ENCODE measurements at places on chromosomes 7 and 10.

- no peak for DNase-seq
Observed at GRCh38 chr7:82172881-82173280, 270.7 kb downstream of the CACNA2D1 start.

DNA sequence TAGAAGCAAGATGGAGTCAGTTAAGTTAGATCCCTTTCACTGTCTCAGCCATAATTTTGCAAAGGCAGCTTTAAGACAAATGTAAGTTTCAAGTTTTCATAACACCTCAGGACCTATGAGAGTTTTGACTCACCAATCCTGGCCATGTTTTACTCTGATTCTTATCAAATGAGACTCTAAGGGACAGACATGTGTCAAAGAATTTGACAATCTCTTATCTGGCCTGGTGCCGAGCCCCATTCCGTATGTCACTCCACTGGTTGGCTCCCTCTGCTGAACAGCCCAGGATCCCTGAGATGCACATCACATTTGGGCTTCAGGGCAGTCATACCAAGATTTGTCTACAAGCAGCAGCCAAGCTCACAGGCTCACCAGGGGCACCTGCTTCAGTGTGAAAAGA, 187.6 kb upstream of the STK17A start:
- DNase-seq = no peak

DNA sequence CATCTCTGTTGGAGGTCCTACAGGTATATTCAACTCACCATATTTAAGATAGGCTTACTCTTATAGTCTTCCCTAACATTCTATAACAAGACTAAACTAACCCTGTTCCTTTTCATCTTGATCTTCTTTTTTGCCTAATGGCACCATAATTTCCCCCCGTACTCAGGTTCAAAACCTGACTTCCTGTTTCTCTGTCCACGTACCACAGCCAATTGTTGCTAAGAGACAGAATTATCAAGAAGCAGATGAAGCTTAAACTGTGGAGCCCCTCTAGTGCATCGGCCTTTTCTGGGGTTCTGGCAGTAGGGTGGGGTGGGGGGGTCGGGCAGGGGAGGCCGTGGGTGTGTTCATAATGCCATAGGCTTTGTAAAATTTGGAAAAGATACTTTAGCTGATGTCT, 109.2 kb downstream of the EVX1 start:
- DNase-seq = no peak

DNA sequence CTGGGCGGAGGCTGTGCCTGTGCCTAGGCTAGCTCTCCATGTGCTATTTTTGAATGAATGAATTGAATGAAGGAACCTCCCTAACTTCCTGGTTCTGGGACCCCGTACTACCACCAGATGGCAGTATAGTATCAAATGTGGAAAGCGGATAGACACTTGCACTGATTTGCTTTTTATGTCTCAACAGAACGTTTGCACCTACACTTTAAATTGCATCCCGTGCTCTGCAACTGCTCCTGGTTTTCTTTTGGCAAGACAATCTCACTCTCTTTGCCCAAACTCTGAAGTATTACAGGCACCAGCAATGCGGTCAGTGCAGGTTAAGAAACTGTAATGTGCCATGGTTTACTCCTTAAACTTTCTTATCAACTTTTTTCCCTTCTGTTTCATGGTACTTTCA, 6.5 kb downstream of the FZD8 start:
- DNase-seq = peak; percentile 75

DNA sequence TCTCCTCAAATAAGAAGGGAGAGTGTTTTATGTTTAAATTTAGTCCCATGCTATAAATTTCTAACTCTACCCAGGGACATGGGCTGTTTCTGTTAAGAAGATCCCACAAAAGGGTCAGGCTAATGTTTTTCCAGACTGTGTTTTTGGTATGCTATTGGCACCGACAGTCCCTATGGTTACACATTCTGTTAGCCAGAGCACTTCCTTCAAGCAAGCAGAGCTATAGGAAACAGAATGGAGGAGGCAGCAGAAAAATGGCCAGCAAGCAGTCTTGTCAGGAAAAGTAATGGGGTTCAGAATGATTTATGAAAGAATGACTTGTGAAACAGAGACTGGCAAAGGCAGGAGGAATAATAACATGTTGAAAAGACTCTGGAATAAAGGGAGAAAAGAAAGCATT, 44.8 kb upstream of the PHYHIPL start:
- no peak for DNase-seq

- peak; percentile 10 for DNase-seq
Observed at GRCh38 chr7:25965405-25966123, 186.4 kb upstream of the NFE2L3 start.

DNA sequence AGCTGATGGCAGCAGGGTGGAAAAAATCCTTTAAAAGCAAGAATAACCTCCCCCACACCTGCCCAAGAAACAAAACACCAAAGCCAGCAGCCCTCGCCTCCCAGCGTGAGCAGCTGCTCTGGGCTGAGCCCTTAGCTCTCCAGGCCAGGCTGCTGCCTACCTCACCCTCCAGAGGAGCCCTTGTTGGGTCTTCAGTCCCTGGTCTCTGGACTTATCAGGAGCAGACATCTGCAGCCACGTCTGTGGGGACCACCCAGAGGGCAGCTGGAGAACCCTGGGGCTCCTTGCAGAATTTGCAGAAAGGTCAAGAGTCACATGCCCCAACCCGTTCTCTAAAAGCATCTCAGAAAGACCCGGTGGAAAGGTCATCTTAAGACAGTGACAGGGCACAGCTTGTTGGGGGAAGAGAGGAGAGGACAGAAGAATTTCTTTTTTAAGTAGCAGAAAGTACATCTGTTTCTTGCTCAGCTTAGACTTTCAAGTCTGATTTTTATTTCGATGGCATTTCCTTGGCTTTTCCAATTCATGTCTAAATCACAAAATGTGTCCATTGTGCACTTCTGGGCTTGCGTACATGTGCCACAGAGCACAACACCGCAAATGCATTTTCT, 425.7 kb upstream of the NFE2L3 start:
- peak; percentile 28 for DNase-seq

DNA sequence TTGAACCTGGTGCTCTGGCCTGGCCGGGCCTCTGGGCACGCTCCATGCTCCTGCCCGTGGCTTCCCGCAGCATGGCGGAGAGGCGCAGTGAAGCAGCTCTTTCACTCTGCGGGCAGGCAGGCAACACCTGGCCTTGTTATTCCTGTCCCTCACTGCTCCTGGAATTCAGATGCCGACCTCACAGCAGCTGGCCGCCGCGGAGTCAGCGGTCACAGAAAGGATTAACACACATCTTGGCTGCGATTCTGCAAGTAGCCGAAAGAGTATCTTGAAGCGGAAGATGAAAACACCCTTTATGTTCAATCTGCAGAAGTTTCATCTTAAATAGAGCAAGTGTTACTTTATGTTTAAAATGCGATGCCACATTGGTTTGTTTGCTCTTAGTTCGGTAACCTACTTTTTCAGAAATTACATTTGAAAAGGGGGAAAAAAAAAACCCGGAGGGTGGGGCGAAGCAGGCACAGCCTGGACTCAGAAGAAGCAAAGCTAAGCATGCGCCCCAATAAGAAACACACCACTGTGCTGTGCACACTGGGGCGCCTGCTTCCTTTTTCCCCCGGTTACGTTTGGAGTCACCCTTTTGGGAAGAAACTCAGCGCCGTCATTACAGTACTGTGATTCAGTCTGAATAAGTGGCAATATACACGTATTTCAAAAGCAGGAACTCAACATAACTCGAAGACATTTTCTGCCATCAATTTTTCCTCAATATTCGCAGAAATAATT, 42.3 kb downstream of the BRI3 start:
- DNase-seq = peak; percentile 59

- DNase-seq = no peak
Observed at GRCh38 chr7:146136357-146136875, 19.8 kb downstream of the CNTNAP2 start.

DNA sequence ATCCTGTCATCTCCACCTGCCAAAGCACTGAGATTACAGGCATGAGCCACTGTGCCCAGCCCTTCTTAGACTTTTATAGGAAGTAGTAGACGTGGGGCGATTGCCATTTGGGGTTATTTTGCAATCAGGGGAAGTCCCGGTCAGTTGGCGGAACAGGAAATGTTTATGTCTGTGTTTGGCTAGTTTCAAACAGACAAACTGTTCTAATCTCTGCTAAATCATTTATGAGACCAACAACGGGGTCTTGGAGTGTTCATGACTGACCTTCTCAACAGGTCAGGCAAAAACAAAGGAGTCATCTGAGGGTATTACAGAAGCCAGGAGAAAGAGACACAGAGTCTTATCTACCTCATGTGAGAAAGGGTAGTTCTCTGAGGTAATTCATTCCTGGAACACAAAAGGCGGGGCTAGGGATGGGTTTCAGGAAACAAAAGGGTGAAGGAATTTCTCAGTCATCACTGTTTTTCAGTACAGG, 6.6 kb upstream of the TPK1 start:
- DNase-seq = no peak

GRCh38 chr10:42961796-42962109, 115.1 kb upstream of the RET start:
- no peak for DNase-seq

DNA sequence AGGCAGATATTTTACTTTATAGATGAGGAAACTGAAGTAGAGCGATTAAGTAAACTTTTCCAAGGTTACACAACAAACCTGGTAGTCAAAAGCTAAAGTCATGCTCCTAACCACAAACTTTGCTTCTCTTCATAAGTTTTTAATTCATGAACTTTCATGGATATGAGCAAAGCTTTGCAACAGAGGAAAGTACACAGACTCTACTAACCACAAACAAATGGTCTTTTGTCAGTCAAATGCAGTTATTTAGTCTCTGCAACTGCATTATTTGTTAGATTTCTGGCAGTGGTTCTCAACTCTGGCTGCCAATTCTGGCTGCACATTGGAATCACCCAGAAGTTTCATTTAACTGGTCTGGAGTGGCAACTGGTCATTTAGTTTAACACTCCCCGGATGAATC, 140.6 kb upstream of the TMEM168 start:
- peak; percentile 78 for DNase-seq

- peak; percentile 45 for DNase-seq
Observed at GRCh38 chr10:121772884-121773283, 154.9 kb downstream of the ATE1 start.

DNA sequence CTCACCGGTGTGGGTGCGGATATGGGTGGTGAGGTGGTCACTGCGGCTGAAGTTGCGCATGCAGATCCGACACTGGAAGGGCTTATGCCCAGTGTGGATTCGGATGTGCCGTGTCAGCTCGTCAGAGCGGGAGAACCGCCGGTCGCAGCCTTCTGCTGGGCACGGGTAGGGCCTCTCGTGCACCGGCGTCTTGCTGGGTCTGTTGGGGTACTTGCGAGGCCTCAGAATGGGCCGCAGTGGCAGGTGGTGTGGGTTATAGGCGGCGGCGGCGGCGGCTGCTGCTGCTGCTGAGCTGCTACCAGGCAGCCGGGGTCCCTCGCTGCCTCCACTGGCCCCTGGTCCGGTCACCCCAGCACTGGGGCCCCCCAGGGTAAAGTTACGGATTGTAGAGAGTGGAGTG, 2.7 kb downstream of the EGR2 start:
- DNase-seq = no peak

- peak; percentile 54 for DNase-seq
Observed at GRCh38 chr7:11193131-11193867, 219.6 kb downstream of the PHF14 start.

Data from cardiac muscle cell (in vitro differentiated cells and primary cell).